GM10248 (cell line): ENCODE measurements at places on chromosomes 3 and 15.

DNA sequence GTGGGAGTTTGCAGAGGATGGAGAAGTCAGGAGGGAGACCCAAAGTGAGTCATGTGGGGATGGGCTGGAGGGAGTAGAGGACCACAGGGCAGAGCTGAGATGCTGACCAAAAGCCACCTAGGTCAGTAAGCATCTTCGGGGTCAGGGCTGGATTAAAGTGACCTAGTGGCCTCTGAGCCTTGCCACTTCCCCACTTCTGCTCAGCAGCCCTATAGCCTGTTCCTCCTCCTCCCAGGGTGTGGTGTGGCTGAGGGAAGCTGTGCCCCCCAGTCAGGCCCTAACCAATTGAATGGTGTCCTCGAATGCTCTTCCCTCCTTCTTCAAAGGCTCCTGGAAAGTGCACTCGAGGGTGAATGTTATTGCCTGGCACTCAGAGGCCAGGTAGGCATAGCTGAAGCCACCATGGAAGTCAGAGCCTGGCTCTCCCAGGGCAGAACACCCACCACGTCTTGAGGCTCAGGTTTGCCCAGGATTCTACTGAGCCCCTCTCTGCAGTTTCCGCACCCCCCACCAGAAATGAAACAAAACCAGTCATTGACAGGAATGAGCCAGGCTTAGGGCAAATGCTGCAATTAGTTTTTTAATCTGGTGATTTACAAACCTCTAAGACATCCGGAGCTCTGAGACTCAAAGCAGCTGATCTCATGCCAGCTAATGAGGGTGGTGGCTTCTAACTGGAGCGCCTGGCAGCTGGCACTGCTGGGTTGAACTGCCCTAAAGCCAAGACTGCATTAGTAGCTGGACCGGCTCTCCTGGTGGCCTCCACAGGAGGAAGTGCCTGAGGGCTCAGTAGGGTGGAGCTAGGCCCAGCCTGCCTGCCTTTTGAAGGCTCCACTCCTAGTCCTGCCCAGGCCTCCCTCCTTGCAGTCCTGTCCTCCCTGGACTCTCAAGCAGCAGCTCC lies 26.0 kb upstream of the VIPR1 start:
- DNase-seq: no peak

- DNase-seq: no peak
These were observed 127.9 kb downstream of the MYRIP start for GRCh38 chr3:39937315-39937714.

- DNase-seq: no peak
These were observed 46.6 kb downstream of the MAGI1 start for GRCh38 chr3:65992106-65992505.

DNA sequence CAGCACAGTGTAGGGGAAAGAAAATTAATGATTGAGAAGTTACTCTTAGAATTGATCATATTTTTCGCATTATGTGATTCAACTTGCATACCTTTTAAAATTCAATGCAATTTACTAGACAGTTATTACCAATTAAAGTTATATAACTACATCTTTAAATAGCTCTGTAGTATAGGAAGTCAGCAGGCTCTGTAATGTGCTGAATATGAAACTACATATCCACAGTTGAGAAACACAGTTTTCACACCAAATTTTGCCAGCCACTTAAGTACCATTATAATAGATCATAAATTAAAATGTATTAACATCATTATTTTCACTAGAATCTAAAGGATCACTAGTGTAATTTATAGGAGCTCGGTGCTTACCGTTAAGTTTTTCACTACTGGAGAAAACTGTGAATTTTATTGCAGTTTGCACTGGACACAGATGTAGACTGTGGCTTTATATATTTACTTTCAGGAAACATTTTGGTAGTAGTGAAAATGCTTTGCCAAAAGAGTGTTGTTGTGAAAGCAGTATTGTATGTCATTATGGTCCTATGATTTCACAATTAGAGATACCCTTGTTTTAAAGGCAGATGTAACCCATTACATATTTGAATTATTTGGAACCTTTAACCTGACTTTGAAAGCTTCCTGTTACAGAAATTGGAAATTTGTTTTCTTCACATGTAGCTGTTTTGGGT lies 113.6 kb downstream of the PLCL2 start:
- no peak for DNase-seq

GRCh38 chr3:160774172-160774571 lies 18.1 kb downstream of the PPM1L start:
- DNase-seq: no peak

DNA sequence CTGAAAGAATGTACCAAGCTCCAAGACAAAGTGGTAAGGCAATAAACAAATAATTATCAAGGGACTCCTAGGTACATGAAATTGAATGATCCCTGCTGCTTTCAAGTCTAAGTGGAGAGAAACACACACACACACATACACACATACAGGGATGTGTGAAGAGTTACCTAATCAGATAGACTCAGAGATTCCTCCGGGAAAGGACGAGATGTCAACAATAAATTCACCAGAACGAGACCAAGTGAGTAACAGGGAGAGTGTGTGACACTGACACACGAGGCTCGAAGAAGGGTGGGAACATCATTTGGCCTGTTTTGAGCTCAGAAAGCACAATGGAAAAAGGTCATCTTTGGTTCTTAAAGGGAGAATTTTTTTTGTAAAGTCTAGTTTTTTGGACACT lies 13.4 kb downstream of the LRIG1 start:
- DNase-seq: no peak

GRCh38 chr3:137647179-137647578 lies 116.9 kb upstream of the SOX14 start:
- no peak for DNase-seq

DNA sequence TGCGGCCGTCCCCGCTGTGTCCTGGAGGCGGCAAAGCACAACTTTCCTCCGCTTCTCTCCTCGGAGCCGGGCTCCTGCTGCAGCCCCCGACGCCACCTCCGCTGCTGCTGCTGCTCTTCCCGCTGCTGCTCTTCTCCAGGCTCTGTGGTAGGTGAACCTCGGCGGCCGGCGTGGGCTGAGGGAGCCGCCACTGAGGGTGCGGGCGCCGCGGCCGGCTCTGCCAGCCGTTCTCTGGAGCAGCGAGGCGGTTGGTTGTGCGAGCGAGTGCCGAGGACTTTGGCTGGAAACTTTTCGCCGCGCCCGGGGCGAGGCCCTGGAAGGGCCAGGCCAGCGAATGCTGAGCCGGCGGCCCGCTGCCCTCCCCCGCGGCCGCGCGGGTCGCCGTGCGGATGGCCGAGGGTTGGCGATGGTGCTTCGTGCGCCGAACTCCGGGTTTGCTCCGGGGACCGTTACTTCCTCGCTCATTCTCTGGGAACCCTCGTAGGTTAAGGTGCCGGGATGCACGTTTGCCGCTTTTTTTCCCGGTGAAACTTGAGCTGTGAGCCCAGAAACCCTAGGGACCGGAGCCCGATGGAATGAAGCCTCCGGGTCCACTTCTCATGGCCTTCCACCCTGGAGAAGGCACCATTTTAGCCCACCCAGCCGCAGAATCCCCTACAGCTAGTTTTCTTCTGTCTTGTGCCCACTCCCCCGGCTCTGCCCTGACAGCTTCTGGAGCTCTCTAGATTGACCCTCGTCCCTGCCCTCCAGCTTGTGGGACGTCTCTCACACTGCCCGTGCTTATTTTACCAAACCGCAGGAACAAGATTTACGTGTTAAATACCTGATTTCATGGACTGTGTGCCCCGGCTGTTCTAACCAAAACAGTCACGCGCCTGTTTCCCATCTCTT lies 660 bp downstream of the NECTIN3 start:
- DNase-seq: no peak

- DNase-seq: no peak
These were observed 160.0 kb upstream of the SNTN start for GRCh38 chr3:63492464-63492863.

DNA sequence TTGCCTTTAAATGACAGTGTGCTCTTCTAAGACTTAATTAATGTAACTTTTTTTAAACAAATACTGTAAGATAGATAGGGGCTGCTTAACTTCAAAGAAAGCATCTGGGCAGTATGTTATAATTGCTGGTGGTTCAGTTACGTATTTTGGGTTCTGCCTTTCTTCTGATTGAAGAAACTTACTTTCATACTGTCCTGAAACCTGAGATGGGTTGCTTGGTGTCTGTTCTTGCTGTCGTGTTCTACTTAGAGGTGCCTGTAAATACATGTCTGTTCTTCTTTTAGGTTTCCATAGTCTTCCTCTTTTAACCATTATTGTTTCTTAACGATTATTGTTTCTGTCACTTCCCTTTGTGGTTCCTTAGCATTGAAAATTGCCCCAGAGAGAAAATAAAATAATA lies 297.7 kb upstream of the CHRM5 start:
- DNase-seq: no peak

- no peak for DNase-seq
These were observed 80.5 kb downstream of the CDIN1 start for GRCh38 chr15:36659917-36660316.

DNA sequence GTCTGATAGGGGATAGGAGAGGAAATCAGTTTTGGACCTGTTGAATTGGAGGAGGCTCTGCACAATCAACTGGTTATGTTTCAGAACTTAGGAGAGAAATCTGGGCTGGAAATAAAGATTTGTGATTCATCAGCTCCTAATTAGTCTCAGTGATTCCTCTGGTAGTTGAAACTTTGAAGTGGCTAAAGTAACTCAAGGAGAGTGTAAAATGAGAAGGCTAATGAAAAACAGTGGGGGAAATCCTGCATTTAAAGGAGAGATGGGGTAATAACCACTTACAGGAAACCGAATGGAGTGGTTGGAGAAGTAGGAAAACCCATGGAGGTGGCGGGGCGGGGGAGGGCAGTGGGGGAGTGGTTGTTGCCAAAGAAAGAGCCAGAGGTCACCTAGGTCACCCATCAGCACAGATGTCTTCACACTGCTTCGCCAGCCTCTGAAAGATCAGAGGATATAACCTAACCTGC lies 32.6 kb downstream of the MAP2K5 start:
- DNase-seq: no peak

GRCh38 chr3:128173849-128174248 lies 20.6 kb downstream of the EEFSEC start:
- DNase-seq: no peak

DNA sequence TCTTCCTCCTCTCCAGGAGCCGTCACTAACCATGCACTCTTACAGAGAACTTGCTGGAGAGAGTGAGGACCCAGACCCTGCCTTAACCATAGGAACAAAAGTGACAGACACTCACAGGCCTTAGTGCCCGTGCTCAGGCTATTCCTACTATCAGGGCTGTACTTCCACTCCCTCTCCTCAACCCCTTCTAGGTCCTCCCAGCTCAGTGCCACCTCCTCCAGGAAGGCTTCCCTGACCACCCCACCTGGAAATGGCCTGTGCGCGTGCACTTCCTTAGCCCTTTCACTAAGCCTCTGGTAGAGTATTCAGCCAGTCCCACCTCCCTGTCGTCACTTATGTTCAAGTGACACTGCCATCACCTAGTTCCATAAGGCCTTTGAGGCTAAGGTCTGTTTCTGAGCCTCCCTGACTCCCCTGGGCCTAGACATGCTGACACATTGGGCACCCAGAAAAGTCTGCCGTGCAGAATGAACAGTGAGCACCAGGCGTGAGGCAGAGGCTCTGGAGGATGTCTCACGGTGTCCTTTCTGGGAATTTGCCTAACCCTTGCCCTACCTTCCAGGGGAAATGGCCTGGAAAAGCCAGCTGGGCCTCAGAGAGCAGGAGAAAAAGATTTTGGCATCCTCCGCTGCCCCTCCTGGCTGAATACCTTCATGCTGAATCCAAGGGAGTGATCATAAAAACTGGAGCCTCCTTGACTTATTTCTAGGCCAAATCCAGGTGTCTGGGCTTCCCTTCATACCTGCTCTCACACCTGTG lies 108.6 kb upstream of the SMAD3 start:
- no peak for DNase-seq
